ENCODE measurements at places on chromosomes 13 and 19. TPM values are rescaled to one million over a fixed set of nuclear protein-coding genes. Genes with fewer than 3 reads are reported as not detected.

- DNase-seq = no peak
These were observed 501 bp downstream of the GTPBP3 start for GRCh38 chr19:17337675-17338432.

DNA sequence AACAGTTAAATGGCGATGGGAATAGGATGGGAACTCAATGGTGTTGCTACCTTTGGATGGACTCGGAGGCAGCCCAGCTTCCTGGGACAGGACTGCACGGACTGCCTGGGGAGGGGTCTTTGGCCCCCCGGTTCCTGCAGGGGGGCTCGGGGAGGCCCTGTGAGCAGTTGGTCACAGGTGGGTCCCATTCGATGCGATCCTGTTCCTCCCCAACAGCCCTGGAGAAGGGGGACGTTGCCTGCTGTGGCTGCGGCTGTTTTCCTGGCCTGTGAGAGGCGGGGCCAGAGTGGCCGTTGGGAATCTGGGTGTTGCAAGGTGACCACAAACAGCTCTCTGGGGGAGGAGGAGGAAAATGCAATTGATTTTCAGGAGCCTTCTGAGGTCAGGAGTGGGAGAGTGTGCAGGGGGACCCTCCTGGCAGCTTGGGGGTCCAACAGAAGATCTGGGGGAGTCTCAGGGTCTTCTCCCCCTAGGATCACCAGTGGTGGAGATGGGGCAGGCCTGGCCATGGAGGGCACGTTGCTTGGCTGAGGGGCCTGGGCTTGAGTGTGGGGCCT is 1.9 kb upstream of the PLPPR3 start:
- DNase-seq = no peak

DNA sequence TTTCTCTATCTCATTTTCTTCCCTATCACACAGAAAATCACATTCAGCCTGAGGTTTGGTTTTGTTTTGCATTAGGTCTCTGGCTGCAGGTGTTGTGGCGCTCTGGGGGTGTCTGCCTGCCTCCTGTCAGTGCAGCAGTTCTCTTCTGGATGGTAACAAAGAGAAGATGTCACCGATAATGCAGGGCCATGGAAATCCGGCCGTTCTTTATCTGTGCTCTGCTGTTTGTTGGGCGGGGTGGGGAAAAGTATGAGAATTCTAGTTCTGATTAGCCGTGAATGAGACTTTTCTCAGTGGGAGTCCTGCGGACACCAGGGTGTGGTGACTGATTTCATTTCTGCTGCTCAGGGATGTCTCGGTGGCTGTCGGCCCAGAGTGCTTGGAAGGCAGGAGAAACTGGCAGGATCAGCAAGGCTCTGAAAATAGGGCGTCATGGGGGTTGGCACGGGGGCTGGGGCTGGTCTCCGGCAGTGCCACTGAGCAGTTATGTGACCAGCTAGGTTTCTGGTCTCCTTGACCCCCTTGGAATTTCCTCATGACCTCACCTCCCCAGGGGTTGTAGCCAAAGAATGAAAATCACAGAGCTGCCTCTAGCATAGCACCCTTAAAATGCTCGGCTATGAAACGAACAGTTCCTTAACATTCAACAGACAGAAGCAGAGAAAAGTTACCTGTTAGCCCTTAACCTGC is 5.0 kb downstream of the RNF113B start:
- DNase-seq = no peak

- DNase-seq = no peak
These were observed 1.5 kb upstream of the ARGLU1 start for GRCh38 chr13:106569233-106570095.

DNA sequence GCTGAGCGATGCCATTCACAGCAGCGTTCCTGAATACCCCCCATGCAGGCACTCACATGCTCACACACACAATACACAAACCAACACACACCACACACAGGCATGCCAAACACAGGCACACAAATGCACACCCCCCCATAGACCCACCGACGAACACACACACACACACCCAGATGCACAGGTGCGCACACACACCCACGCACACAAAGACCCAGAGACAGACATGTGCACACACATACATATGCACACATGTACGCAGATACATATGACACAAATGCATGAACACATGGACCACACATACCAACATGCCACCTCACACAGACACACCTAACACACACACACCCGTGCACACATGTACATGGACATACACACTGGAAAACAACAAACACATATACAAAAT is 7.0 kb upstream of the CSNK1G2 start:
- DNase-seq = no peak

GRCh38 chr19:41457241-41457640 is 14.3 kb downstream of the ERICH4 start:
- no peak for DNase-seq

- DNase-seq = no peak
These were observed 538.4 kb upstream of the PCDH20 start for GRCh38 chr13:61954092-61954491.

DNA sequence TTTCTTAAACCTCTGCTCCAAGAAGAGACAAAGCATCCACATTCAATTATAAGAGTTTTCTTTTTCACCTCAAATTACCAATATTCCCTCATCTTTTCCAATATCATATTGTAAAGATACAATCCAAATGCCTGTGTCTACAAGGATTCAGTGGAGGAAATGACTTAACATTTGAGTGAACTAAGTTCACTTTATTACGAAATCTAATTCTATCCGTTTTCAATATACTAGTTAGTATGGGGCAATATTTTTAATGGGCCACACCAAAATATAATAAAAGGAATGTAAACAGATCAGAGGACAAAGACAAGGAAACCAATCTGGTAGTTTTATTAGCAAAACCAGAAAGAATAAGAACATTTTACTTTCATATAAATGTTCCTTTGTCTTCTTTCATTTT is 136.0 kb downstream of the DCLK1 start:
- no peak for DNase-seq

- DNase-seq = no peak
These were observed 188.0 kb downstream of the RGCC start for GRCh38 chr13:41645331-41645730.

Gene TMEM86B
- polyA plus RNA-seq = 2.8 TPM

Gene TNFSF9
- 16.7 TPM for polyA plus RNA-seq

Gene PSG2
- not detected for polyA plus RNA-seq

Gene ERICH6B
- not detected for polyA plus RNA-seq

Gene PNKP
- 71.2 TPM for polyA plus RNA-seq

Gene IL11
- 91.7 TPM for polyA plus RNA-seq
